Activated T-cell treated with anti-CD3 and anti-CD28 coated beads for 48 hours (primary cell): ENCODE measurements at places on chromosomes 11 and 22.

- DNase-seq: no peak
Measured at GRCh38 chr11:30740091-30740490, 153.9 kb upstream of the MPPED2 start.

DNA sequence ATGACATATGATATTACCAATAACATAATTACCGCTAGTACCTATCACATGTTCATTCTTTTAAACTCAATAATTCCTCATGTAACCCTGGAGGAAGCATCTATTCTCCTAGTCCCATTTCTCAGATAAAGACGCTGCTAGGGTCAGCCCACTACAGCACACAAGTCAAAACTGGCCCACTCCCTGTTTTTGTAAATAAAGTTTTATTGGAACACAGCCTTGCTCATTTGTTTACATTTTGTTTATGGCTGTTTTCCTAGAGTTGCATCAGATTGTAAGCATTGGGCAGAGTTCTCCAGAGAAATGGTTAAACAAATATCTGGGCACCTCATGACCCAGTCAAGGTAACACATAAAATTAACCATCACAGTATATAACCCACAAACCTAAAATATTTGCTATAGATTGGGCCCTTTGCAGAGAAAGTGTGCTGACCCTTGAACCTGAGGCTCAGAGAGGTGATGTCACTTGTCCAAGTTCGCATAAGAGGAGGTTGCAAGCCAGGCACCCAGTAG, 36.8 kb downstream of the MN1 start:
- no peak for DNase-seq

GRCh38 chr11:5591613-5592012, 4.8 kb upstream of the TRIM6 start:
- no peak for DNase-seq

- DNase-seq: no peak
Measured at GRCh38 chr22:29512031-29512430, 32.0 kb downstream of the NEFH start.

DNA sequence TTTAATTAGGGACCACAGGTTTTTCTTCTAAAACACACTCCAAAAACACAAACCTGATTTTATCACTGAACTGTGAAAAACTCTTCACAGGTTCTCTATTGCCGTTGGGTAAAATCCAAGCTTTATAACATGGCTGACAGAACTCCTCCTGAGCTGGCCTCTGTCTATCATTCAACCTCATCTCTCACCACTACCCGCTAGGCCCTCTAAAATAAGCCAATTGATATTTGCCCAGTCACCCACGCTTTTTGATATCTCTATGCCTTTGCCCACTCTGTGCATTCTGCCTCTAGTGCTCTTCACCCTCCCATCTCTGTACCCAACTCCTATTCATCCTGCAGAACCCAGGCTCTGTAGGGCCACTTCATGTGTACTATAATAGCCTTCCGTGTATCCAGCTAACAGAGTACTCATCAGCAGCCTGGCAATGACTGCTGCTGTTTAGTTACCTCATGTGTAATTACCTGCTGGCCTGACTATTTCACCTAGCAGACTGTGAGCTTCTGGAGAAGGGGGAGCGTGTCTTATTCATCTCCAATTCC, 1.1 kb upstream of the CNGA4 start:
- no peak for DNase-seq

GRCh38 chr22:43172191-43172590, 14.7 kb downstream of the TTLL12 start:
- DNase-seq: no peak

GRCh38 chr11:124954590-124954955, 571 bp downstream of the CCDC15 start:
- no peak for DNase-seq
